Tibial artery (tissue), 4 donors: ENCODE measurements at places on chromosomes 16 and 17.

DNA sequence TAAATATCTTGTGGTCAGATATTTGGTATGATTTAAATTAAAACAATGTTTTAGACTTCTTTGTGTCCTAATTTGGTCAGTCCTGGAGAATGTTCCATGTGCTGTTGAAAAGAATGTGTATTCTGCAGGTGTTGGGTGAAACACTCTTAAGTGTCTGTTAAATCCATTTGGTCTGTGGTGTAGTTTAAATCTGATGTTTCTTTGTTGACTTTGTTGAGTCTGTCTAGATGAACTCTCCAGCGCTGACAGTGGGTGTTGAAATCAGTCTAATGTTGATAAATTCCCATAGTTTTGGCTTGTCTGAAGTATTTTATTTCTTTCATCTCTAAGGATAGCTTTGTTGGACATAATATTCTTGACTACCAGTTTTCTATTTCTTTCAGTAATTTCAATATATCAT lies 18.8 kb downstream of the TANC2 start:
- no peaks in the 10 kb centered on the region for H3K27me3 ChIP-seq
- H3K27ac ChIP-seq, result no peak overlapping the region
- H3K36me3 ChIP-seq, result no peaks in the 10 kb centered on the region
- no peak for DNase-seq

GRCh38 chr17:73613271-73614233 lies 30.7 kb downstream of the SDK2 start:
- DNase-seq, result no peak
- no peak overlapping the region for H3K4me3 ChIP-seq
- H3K27ac ChIP-seq, result no peak overlapping the region
- H3K4me1 ChIP-seq, result no peaks in the 10 kb centered on the region
- H3K27me3 ChIP-seq, result peaks cover 35% of the 10 kb centered on the region
- no peaks in the 10 kb centered on the region for H3K36me3 ChIP-seq

DNA sequence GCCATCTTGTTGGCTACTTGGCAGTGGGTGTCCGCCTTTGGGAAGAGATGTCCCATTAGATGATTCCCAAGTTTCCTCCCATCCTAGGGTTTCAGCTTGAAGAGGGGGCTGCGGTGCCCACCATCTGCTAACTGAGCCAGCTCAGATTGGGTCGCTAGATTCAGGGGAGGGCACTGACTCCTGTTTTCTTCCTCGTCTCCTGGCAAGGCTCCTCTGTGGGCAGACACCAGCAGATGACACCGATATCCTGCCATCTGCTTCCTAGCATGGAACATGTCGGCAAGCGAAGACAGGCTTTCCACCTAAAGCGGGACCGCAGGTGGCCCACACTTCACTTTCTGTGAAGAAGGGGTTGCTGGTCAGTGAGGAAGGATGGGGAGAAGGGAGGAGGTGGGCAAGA lies 27.3 kb downstream of the C17orf75 start:
- no peaks in the 10 kb centered on the region for H3K4me1 ChIP-seq
- no peak for DNase-seq
- no peaks in the 10 kb centered on the region for H3K36me3 ChIP-seq
- no peak overlapping the region for H3K27ac ChIP-seq
- H3K4me3 ChIP-seq, result no peak overlapping the region

- DNase-seq, result no peak
- no peaks in the 10 kb centered on the region for H3K27me3 ChIP-seq
- peaks cover 3% of the 10 kb centered on the region for H3K36me3 ChIP-seq
- no peak overlapping the region for H3K27ac ChIP-seq
- H3K4me3 ChIP-seq, result no peak overlapping the region
- no peaks in the 10 kb centered on the region for H3K4me1 ChIP-seq
Measured at GRCh38 chr17:47373002-47373401, 49.2 kb downstream of the EFCAB13 start.

DNA sequence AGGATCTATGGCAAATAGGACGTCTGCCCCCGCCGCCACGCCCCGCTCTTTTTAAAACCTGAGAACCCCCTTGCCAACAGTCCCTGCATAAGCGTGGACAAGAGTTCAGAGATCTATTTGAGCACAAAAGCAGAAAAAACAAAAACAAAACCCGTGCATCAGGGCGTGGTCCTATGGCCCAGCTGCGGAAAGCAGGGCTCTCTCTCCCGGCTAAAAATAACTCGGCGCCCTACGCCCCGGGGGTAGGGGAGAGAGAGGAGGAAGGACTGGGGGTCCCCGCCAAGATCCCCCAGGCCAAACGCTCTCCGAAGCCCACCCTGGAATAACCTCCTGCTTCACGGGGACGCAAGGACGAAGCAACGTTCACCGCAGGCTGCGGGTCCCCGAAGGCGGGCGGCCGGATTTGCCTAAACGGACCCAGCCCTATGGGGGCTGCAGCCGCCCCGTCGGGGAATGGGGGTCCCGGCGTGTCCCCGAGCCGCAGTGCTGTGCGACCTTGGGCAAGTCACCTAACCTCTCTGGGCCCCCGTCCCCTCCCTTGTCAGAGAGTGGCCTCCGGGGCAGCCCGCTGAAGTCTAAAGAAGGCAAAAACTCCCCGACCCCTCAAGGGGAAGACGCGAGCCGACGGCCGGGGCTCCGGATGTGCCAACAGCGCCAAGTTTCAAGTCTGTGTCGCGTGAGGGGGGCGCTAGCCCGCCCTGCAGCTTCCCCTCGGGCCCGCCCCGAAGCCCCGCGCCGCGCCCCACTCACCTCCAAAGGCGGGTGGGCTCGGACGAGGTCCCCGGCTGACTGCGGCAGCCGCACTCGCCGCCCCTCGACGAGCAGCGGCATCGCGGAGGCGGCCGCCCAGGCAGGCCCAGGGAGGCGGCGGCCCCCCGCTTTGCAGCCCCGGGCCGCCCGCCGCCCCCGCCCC lies 477 bp downstream of the NTAN1 start:
- H3K36me3 ChIP-seq, result peaks cover 10% of the 10 kb centered on the region
- H3K4me3 ChIP-seq, result peak overlapping the region; percentile 90
- DNase-seq, result peak; percentile 66
- no peaks in the 10 kb centered on the region for H3K27me3 ChIP-seq

GRCh38 chr16:46721885-46722284 lies 26.3 kb downstream of the MYLK3 start:
- H3K36me3 ChIP-seq, result no peaks in the 10 kb centered on the region
- no peak for DNase-seq

DNA sequence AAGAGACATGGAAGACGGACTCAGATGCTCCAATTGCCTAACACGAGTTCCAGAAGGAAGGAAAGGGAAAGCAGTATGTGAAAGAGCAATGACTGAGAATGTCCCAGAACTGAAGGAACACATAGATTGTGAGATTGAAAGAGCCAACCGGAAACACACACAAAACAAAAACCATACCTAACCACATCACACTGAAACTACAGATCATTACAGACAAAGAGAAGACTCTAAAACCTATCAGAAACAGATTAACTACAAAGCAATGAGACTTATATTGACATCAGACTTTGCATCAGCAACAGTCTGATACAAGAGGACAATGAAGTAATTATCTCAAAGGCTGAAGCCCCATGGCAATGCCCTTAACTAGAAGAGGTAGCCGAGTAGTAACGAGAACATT lies 45.6 kb upstream of the CLEC18B start:
- no peaks in the 10 kb centered on the region for H3K27me3 ChIP-seq
- DNase-seq, result no peak
- no peaks in the 10 kb centered on the region for H3K4me1 ChIP-seq
- H3K27ac ChIP-seq, result no peak overlapping the region
- H3K36me3 ChIP-seq, result peaks cover 91% of the 10 kb centered on the region
- H3K4me3 ChIP-seq, result no peak overlapping the region

GRCh38 chr17:279331-279730 lies 73.3 kb downstream of the RPH3AL start:
- no peak overlapping the region for H3K27ac ChIP-seq
- no peak for DNase-seq
- no peak overlapping the region for H3K4me3 ChIP-seq
- H3K27me3 ChIP-seq, result no peaks in the 10 kb centered on the region
- H3K36me3 ChIP-seq, result no peaks in the 10 kb centered on the region

- no peak for DNase-seq
- peaks cover 35% of the 10 kb centered on the region for H3K36me3 ChIP-seq
- peaks cover 4% of the 10 kb centered on the region for H3K4me1 ChIP-seq
- no peak overlapping the region for H3K27ac ChIP-seq
- no peak overlapping the region for H3K4me3 ChIP-seq
- H3K27me3 ChIP-seq, result no peaks in the 10 kb centered on the region
Measured at GRCh38 chr16:15686287-15686686, 36.2 kb downstream of the NDE1 start.

GRCh38 chr17:59504821-59505220 lies 60.6 kb upstream of the DHX40 start:
- no peak overlapping the region for H3K4me3 ChIP-seq
- DNase-seq, result no peak

GRCh38 chr16:49094471-49094870 lies 187.2 kb downstream of the CBLN1 start:
- no peaks in the 10 kb centered on the region for H3K36me3 ChIP-seq
- H3K27me3 ChIP-seq, result no peaks in the 10 kb centered on the region
- no peak for DNase-seq
- H3K27ac ChIP-seq, result no peak overlapping the region
- H3K4me3 ChIP-seq, result no peak overlapping the region

- H3K4me3 ChIP-seq, result peak within 1 kb of the TSS; percentile 62
- no peaks in the 10 kb centered on the region for H3K4me1 ChIP-seq
- no peaks in the 10 kb centered on the region for H3K27me3 ChIP-seq
- H3K27ac ChIP-seq, result peak within 1 kb of the TSS; percentile 57
Measured at GRCh38 chr17:7589891-7590691, at the start of gene SOX15. SOX15 (minus strand) TSS chr17:7590094; CDS start chr17:7589676, 418 bp downstream.

GRCh38 chr17:66548158-66548557 lies 245.7 kb downstream of the PRKCA start:
- H3K4me1 ChIP-seq, result peaks cover 11% of the 10 kb centered on the region
- DNase-seq, result no peak
- no peak overlapping the region for H3K4me3 ChIP-seq
- H3K27ac ChIP-seq, result no peak overlapping the region
- H3K27me3 ChIP-seq, result no peaks in the 10 kb centered on the region

DNA sequence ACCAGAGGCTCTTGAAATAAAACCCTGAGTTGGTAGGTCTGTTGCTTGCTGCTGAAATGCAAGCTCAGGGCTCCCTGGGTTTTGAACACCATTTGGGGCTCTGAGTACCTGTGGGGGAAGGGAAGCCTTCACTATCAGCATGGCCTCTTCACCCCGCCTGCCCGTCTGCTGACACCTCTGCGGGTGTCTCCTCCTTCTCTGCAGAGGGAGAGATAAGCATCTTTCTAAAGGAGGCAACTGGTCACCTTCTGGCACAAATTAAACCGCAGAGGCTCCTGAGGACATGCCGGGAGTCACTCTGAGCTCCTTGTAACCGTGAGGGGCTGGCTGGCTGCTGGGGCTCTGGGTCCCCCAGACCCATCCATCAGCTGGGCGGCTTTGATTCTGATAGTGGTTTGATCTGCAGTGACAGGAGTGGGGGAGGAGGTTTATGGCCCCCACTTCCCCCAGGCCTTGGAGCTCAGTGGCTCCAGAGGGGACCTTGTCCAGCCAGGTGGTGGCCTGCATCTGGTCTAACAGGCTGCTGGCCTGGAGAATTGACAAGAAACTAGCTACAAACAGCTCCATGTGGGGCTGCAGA lies 123.5 kb downstream of the IRF8 start:
- H3K4me1 ChIP-seq, result no peaks in the 10 kb centered on the region
- DNase-seq, result peak; percentile 51
- H3K27ac ChIP-seq, result no peak overlapping the region
- peaks cover 69% of the 10 kb centered on the region for H3K27me3 ChIP-seq

DNA sequence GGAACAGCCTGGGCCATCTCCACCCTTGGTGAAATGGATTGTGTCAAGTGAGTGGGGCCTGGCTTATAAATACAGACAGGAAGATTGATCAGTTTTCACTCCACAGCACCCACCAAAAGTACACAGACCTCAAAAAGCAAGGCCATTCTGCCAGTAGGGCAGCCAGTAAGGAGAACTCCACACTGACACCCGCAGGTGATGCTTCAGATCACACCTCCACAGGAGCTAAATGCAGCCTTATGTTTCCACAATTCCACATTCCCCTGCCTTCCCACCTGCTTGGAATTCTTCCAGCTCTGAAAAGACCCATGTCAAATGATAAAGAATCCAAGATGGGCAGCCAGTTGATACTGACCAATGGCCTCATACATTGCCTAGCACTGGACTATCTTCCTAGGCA lies 191.1 kb downstream of the ZFHX3 start:
- H3K27me3 ChIP-seq, result no peaks in the 10 kb centered on the region
- H3K36me3 ChIP-seq, result no peaks in the 10 kb centered on the region
- H3K4me1 ChIP-seq, result peaks cover 94% of the 10 kb centered on the region
- no peak overlapping the region for H3K4me3 ChIP-seq
- no peak for DNase-seq

- H3K36me3 ChIP-seq, result no peaks in the 10 kb centered on the region
- H3K4me1 ChIP-seq, result peaks cover 55% of the 10 kb centered on the region
- DNase-seq, result peak; percentile 84
- peak overlapping the region; percentile 97 for H3K27ac ChIP-seq
Measured at GRCh38 chr17:77373299-77374169, 232.8 kb downstream of the SEC14L1 start.

GRCh38 chr16:72835086-72835485 lies 212.8 kb downstream of the ZFHX3 start:
- H3K36me3 ChIP-seq, result no peaks in the 10 kb centered on the region
- H3K4me3 ChIP-seq, result no peak overlapping the region
- no peak for DNase-seq
- no peaks in the 10 kb centered on the region for H3K4me1 ChIP-seq
- H3K27ac ChIP-seq, result peak overlapping the region; percentile 67

- H3K36me3 ChIP-seq, result no peaks in the 10 kb centered on the region
- DNase-seq, result no peak
- peaks cover 4% of the 10 kb centered on the region for H3K27me3 ChIP-seq
- H3K4me1 ChIP-seq, result peaks cover 7% of the 10 kb centered on the region
Measured at GRCh38 chr16:79610771-79611170, 10.2 kb upstream of the MAF start.

- peak overlapping the region; percentile 34 for H3K4me3 ChIP-seq
- DNase-seq, result no peak
- H3K4me1 ChIP-seq, result peaks cover 53% of the 10 kb centered on the region
- peaks cover 28% of the 10 kb centered on the region for H3K27me3 ChIP-seq
- peak overlapping the region; percentile 42 for H3K27ac ChIP-seq
- H3K36me3 ChIP-seq, result peaks cover 12% of the 10 kb centered on the region
Measured at GRCh38 chr17:7020894-7021664, 1.8 kb upstream of the BCL6B start.

GRCh38 chr17:6323626-6324356 lies 111.1 kb downstream of the AIPL1 start:
- no peaks in the 10 kb centered on the region for H3K36me3 ChIP-seq
- no peak overlapping the region for H3K4me3 ChIP-seq
- peaks cover 13% of the 10 kb centered on the region for H3K27me3 ChIP-seq
- H3K4me1 ChIP-seq, result no peaks in the 10 kb centered on the region
- no peak overlapping the region for H3K27ac ChIP-seq

GRCh38 chr16:15966420-15966819 lies 17.0 kb downstream of the ABCC1 start:
- no peak overlapping the region for H3K27ac ChIP-seq
- no peaks in the 10 kb centered on the region for H3K27me3 ChIP-seq
- H3K36me3 ChIP-seq, result no peaks in the 10 kb centered on the region
- DNase-seq, result no peak

GRCh38 chr17:21816592-21817567 lies 124.6 kb downstream of the KCNJ18 start:
- no peaks in the 10 kb centered on the region for H3K4me1 ChIP-seq
- H3K36me3 ChIP-seq, result no peaks in the 10 kb centered on the region
- no peak for DNase-seq
- no peak overlapping the region for H3K4me3 ChIP-seq
- H3K27me3 ChIP-seq, result peaks cover 3% of the 10 kb centered on the region
- H3K27ac ChIP-seq, result no peak overlapping the region
